ENCODE measurements at places on chromosomes 7 and 10.

- no peak for DNase-seq
Observed at GRCh38 chr10:98029149-98030092, 1.0 kb downstream of the CRTAC1 start.

DNA sequence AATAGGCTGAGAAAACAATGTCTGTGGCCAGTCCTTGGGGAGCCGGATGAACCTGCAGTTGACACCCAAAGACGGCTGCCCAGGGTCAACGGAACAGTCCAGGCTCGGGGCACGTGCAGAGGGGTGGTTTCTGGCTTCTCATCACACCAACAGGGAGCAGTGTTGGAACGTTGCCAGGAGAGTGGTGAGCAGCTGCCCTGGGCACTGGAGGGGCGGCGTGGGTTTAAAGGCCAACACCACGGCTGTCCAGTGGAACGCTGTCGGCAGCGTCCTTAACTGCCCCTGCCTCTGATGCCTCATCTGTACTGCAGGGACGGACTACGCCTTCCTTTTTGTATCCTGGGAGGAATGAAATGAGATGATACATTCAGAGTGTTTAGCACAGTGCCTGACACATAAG is 19.8 kb downstream of the JCAD start:
- DNase-seq = no peak

- no peak for DNase-seq
Observed at GRCh38 chr7:142733271-142733670, 16.0 kb upstream of the PRSS1 start.

- no peak for DNase-seq
Observed at GRCh38 chr7:144513334-144513733, 109.8 kb upstream of the NOBOX start.

GRCh38 chr7:69199661-69200060 is 398.6 kb upstream of the AUTS2 start:
- DNase-seq = no peak

DNA sequence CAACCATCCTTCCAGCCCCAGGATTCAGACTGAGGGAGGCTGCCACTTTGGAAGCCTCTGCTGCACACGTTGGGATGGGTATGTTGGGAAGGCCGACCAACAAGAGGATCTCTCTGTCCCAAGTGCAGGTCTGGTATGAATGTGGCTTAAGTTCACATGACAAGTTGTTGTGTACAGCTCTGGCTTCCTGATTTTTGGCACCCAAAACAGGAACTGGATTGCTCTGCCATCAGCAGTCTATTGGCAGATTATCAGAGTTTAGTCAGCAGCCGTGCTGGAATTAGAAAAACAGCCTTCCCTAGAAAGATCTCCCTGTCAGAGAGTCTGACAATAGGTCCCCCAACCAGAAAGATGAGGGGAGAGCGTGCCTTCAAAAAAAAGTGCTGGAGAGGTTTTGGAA is 66.9 kb downstream of the GOLGA7B start:
- DNase-seq = no peak

DNA sequence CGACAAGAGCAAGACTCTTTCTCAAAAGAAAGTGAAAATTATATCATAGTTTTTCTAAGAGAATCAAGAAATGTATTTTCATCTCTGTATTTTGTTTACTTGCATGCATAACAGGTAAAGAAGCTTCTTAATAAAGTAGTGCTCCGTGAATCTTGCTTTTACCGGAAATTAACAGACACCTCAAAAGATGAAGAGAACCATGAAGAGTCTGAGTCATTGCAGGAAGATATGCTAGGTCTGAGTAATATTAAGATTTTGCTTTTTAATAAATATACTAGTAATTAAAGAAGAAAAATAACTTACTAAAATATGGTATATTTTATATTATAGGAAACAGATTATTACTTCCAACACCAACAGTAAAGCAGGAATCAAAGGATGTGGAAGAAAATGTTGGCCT is 39.5 kb upstream of the STOX1 start:
- DNase-seq = no peak

- DNase-seq = no peak
Observed at GRCh38 chr7:151736403-151736909, 140.5 kb downstream of the PRKAG2 start.

DNA sequence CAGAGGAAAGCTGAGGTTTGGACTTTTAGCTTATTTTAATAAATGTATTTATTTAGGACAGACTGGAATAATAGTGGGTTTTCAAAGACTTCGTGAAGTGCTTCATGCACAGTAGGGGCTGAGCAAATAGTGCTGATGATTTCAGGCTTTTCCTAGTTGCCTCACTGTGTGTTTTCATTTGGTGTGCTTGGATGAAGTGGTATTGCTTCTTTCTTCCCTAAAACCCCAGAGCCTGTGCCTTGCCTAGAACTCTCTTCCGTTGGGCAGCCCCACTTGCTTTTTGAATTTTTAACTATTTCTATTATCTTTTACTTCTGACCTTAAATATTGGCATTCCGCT is 49.6 kb downstream of the ARID5B start:
- no peak for DNase-seq

DNA sequence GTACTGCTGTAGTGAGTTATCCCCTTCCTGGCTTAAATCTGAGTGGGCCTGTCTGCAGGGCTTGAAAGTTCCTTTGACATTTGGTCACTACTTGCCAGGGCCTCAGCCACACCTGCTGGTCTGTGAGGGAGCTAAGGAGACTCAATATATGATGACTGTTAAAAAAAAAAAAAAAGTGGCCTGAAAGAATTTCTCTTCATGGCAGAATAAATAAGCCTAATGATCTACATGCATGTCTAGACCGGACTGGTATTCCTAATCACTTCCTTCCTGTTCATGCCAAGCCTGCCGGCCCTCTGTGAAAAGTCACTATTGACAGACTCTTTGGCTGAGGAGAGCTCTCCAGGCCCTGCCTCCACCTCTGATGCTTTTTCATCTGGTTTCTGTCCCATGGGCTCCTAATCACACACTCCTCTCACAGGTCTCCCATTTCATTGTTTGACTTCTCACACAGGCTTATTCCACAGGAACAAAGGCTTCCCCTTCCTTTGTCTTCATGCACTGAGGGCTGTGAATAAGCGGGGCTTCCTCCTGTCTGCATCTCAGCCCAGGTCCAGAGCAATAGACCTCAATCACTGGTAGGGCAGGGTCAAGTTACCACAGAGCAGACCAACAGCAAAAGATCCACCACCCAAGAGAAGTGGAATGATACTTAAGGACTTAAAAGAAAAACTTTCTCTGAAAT is 99.1 kb upstream of the SEC61G start:
- DNase-seq = no peak

GRCh38 chr7:141053626-141054025 is 20.2 kb upstream of the TMEM178B start:
- DNase-seq = peak; percentile 31

DNA sequence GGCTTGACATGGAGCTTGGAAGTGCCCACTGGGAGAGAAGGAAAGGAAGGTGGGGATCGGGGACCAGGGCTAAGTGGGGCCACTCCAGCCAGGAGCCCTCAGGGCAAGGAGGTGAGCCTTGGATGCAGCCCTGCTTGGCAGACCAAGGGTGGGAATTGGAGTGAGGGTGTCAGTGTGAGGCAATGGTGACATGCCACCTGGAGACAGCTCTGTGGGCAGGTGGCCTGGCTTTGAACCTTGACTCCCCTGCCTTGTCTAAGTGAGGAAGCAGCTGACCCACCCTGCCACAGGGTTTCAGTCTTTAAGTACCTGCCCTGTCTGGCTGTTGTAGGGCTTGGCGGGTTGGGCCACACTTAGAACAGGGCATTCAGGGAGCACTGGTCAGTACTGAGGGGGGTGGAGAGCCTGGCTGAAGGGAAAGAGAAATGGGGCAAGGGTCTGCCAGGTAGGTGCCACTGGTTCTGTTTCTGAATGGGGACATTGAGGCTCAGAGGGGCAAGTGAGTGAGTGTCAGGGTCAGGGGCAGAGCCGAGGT is 4.8 kb downstream of the RAMP3 start:
- no peak for DNase-seq

GRCh38 chr10:56782503-56782902 is 421.4 kb upstream of the ZWINT start:
- no peak for DNase-seq

- peak; percentile 14 for DNase-seq
Observed at GRCh38 chr7:16753932-16754855, 639 bp downstream of the TSPAN13 start.

GRCh38 chr10:114638821-114639625 is 19.1 kb downstream of the ABLIM1 start:
- no peak for DNase-seq

GRCh38 chr7:2751086-2751485 is 63.1 kb downstream of the AMZ1 start:
- no peak for DNase-seq

DNA sequence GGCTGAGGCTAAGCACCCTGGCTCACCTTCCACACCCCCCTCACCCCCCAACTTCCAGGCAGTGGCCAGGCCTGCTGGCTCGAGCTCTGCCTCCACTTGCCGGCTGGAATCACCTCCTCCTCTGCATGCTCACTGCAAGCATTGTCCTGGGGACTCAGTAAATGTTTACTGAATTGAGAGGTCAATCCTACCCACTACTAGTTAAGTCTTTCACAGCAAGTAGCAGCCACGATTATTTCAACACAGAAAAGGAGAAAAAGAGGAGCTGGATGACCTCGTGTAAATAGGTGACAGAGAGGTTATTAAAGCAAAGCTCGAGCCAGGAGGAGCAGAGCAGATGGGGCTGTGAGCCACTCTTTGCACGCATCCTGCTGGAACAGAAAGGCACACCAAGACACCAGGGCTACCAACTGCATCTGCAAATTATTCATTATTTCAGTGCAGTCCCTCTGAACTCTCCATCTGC is 32.1 kb downstream of the HIPK2 start:
- DNase-seq = no peak

DNA sequence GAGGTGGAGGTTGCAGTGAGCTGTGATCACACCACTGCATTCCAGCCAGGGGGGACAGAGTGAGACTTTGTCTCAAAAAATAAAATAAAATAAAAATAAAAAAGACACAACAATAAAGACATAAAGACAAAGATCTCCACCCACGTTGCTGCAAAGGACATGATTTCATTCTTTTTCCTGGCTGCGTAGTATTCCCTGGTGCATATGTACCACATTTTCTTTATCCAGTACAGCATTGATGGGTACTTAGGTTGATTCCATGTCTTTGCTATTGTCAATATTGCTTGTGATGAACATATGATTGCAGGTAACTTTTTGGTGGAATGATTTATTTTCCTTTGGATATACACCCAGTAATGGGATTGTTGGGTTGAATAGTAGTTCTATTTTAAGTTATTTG is 42.0 kb upstream of the CCDC3 start:
- DNase-seq = no peak

DNA sequence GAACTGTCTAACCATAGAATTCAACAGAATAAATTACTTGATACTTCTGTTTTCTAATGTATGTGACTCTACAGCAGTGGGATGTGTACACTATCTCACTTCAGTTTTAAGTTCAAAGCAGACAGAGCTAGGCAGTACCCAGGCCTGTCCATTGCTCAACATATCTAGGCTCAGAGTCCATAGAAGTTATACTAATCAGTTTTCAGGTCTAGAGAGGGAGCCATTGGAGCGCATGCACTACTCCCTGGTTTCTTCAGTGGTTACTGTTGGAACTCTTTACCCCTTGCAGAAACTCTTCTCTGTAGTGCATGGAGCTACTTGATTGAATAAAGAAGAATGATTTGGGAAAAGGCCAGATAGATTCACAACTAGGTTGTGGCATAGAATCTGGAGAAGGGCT is 4.4 kb downstream of the CD36 start:
- no peak for DNase-seq

DNA sequence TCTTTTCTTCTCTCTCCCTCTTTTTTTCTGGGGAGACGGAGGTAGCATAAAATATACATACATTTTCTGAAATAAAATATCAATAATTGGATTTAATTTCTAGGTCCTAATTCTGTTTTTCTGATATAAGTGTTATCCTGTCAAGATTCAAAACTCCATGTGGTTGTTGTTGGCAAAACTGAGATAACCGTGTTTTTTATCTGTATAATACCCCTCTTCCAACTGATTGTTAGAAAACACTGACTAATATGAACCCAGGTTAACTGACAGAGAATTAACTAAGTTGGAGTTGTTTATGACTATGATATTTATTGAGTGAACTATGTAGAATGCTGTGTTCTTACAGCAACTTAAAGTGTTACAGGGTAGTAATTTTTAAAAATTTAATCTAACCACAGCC is 236.5 kb upstream of the KAT6B start:
- no peak for DNase-seq

- DNase-seq = no peak
Observed at GRCh38 chr10:86225103-86225782, 141.4 kb downstream of the GRID1 start.

GRCh38 chr10:15822131-15822530 is 38.2 kb downstream of the MINDY3 start:
- DNase-seq = no peak

GRCh38 chr10:24900888-24901685 is 51.3 kb downstream of the PRTFDC1 start:
- no peak for DNase-seq

DNA sequence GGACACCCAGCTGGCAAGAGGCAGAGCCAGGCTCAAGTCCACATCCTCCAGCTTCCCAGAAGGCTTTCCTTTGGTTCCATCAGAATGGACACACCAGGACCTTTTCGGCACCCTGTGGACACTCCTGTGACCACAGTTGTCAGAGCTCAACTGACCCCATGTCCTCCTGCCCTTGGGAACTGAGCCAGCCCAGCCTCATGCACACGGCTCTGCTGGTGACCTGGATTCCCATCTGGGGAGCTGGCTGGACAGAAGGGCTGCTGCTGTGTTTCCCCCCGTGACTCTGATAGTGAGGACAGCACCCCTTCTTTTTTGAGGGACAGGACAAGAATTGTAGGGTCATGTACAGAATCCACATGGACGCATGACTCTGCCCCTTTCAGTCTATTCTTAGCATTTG is 289.2 kb downstream of the WDR37 start:
- DNase-seq = no peak

- DNase-seq = no peak
Observed at GRCh38 chr7:12107841-12108254, 103.2 kb upstream of the TMEM106B start.

DNA sequence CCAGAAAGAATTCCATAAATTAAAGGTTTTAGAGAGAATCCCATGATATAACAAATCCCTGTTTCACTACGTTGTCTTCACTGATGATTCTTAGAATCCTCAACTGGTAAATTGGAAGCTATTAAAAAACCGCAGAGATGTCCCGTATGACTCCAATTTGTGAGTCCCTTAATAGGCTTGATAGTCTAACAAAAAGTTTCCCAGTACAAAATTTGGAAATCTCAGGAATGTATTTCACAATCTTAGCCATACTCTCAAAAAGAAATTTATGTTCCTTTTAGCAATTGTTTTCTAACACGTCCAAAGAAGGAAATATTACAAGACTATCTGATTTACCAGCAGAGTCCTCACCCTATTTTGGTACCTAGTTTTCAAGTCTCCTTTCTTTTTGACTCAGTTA is 2.5 kb downstream of the TES start:
- no peak for DNase-seq

GRCh38 chr7:139246905-139247304 is 15.9 kb downstream of the UBN2 start:
- DNase-seq = no peak

GRCh38 chr7:1662101-1662500 is 8.0 kb upstream of the ELFN1 start:
- peak; percentile 8 for DNase-seq

Measured in activated CD8-positive, alpha-beta memory T cell treated with anti-CD3 and anti-CD28 coated beads, Interleukin-2, amount 50 U/mL, for 4 hours (primary cell).